ENCODE measurements at places on chromosomes 3 and 15.
A peak's percentile ranks its signal among the peaks of the same experiment; 100 is the strongest.

DNA sequence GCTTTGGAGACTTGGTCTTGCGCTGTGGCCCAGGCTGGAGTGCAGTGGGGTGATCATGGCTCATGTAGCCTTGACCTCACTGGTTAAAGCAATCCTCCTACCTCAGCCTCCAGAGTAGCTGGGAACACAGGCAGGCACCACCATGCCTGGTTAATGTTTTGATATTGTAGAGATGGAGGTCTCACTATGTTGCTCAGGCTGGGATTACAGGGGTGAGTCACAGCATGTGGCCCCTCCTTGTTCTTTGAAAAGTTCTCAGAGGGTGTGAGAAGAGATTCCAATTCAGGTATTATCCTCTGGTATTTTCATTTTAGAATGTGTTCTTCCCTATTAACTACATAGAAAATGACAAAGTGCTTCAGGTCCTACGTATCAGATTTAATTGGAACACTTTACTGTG, 51.9 kb upstream of the RPL32 start:
- no peak for DNase-seq

GRCh38 chr3:5136919-5137429, 14.9 kb downstream of the ARL8B start:
- DNase-seq: no peak

DNA sequence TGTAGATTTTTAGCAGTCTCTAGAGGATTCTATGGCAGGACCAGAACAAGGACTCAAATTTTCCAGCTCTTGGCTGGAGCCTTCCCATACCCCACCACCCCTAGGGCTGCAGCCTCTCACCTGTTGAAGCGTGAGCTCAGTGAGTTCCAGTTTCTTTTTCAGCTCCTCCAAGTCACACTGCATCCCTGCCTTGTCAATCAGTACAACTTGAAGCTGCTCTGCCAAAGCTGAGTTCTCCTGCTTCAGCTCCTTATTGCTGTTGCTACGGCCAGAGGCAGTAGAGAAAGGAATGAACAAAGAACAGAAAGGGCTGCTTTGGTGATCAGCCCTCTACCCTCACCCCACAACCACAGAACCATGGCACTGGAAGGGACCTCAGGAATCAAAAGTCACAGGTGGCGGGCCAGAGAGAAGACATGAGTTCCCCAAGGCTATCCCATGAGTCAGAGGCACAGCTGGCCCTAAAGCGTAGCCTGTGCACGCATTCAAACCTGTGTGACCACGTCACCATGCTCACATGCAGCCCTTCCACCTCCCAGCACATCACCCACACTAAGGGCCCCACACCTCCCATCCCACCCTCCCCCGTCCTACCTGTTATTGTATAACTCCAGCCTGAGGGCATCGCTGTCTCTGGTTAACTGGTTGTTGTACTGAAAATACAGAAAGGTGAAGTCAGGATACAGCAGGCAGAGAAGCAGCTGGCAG, 83.3 kb upstream of the C2CD4B start:
- no peak for DNase-seq

- no peak for DNase-seq
Measured at GRCh38 chr3:44989141-44989540, 13.1 kb downstream of the EXOSC7 start.

DNA sequence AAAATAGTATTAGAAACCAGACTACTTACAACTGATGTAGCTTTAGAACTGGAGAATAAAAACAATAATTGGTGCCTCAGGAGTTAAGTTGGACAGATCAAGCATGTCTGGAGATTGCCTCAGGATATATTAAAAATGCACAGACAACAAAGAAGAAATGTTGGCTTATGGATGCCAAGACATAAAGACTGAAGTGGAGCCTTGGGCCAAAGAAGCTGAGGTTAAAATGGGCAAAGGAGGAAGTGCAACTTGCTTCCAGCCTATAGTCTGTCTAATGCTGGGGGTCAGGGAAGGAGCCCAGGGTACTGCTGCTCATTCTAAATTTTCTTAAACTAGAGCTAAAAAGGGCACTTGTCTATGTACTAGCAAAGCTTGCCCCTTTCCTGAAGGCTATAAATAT, 77.5 kb downstream of the ESYT3 start:
- DNase-seq: no peak

GRCh38 chr3:100129941-100130340, 15.6 kb upstream of the FILIP1L start:
- DNase-seq: no peak

DNA sequence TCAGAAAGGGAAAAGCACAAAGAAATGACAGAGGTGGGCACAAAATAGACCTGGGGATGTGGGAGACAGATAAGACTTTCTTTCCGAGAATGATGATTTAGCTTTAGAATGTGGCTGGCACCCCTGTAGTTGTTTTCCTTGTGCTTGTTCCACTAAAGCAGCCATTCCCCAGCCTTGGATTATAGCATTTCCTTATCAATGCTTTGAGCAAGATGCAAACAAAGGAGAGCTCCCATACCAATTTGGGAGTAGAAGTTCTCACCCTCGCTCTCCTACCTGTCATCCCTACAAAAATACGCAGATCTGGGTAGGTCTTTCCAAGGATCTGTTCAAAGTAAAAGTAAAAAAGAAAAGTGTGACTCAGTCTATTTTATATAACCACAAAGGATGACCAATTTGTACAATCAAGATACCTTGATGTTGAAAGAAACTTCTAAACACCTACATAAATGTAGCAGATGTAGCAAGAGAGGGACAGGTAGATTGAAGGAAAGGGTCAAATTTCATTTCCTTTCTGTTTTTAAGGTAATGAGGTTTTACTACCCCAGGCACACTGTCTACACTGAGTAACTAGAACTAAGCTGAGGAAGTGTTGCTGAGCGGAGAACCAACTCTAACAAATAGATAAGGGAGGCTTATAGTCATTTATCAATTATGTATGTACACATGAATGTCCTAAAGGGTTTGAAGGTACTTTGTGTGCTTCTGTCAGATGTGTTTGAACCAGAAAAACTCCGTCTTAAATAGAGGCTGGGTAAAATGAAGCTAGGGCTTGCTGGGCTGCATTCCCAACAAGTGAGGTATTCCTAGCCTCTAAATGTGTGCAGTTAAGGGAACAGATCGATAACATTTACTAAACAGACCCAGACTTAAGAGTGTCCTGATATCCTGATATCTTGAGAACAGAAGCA, 91.1 kb upstream of the LRRN1 start:
- no peak for DNase-seq

DNA sequence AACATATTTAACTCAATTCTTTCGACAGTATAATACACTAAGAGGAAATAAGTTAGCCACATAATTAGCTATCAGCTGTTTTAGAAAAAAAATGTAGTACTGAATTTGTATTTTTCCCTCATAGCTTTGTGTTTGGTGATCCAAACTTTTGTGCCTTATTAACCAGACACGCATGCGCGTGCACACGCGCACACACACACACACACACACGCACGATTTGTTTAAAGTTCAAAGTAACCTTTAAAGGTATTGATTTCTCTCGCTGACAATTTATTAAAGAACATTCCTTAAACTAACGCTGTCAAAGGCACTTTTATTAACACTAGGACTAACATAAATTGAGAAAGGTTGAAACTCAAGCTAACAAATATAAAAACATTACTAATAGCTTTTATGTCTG, 198.9 kb downstream of the ROBO1 start:
- no peak for DNase-seq

DNA sequence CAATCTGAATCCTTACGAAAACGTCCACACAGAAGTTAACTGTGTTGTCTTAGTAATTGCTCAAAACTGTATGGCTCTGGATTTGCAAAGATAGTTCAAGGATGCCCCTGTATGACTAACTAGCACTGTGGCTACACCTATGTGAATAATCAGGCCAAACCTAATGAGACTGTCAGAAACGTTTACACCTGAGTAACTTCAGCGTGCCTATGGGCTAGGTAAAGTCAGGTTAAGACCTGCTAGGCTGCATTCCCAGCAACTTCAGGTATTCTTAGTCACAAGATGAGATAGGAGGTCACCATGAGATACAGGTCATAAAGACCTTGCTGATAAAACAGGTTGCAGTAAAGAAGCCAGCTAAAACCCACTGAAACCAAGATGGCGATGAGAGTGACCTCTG, 87.8 kb upstream of the PLXND1 start:
- no peak for DNase-seq

DNA sequence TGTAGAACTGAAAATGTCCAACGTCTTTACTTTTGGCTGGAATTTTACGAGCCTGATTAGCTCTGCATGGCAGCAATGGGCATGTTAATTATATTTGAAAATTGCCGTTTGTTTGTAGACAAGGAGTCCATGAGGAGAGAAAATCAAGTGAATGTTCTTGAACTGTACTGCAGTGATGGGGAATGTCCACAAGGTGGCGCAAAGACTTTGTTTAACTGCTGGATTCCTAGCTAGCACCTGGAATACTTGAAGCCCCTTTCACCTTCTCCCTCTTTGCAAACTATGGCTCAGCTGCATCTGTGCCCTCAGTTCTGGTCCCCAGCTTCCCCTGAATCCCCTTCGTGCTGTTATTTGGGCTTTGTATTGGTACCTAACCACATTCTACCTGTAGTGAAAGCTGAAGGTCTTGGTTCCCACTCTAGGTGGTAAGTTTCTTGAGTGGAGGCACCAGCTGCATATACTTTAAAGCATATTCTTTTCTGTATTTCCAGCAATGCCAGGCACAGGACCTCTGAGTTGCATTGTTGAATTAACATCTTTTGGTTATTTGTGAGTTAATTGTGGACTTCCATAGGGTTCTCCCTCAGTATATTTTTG, 25.3 kb downstream of the EXOG start:
- peak; percentile 63 for DNase-seq

- DNase-seq: no peak
Measured at GRCh38 chr3:121855555-121855954, 20.5 kb downstream of the EAF2 start.

GRCh38 chr3:147447224-147447623, 38.1 kb downstream of the ZIC1 start:
- DNase-seq: no peak

- DNase-seq: peak; percentile 73
Measured at GRCh38 chr3:52317208-52318000, 1.3 kb downstream of the DNAH1 start.
